Activated CD8-positive, alpha-beta memory T cell treated with anti-CD3 and anti-CD28 coated beads, Interleukin-2, amount 50 U/mL, for 48 hours (primary cell): ENCODE measurements at places on chromosomes 12 and 14.

DNA sequence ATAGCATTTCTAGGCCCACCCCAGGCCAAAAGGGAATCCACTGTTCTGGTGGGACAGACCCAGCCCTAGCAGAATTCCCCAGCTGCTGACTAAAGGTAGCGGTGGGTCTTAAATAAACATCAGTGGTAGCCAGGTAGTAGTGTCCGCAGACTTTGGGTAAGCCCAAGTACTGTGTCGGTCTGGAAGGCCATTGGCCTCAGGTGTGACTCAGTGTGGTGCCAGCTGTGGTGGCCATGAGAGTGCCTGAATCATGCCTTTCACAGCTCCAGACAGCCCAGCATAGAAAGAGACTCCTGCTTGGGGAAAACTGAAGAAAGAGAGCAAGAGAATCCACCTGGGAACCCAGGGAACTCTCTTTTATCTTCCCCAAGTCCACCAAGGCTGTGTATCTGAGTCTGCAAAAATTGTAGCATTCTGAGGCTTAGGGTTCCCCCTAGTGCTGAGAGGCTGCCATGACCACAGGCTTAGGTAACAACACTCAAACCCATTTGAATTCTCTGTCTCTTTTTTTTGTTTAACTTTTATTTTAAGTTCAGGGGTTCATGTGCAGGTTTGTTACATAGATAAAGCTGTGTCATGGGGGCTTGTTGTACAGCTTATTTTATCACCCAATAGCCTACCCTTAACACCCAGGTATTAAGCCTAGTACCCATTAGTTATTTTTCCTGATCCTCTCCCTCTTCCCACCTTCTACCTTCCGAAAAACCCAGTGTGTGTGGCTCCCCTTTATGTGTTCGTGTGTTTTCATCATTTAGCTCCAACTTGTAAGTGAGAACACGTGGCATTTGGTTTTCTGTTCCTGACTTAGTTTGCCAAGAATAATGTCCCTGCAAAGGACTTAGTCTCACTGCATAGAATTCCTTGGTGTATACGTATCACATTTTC lies 16.7 kb upstream of the CD163L1 start:
- peak; percentile 62 for DNase-seq

- peak; percentile 56 for DNase-seq
Measured at GRCh38 chr12:107990325-107990724, 138.8 kb upstream of the WSCD2 start.

GRCh38 chr12:32273063-32273522 lies 126.3 kb upstream of the FGD4 start:
- no peak for DNase-seq

DNA sequence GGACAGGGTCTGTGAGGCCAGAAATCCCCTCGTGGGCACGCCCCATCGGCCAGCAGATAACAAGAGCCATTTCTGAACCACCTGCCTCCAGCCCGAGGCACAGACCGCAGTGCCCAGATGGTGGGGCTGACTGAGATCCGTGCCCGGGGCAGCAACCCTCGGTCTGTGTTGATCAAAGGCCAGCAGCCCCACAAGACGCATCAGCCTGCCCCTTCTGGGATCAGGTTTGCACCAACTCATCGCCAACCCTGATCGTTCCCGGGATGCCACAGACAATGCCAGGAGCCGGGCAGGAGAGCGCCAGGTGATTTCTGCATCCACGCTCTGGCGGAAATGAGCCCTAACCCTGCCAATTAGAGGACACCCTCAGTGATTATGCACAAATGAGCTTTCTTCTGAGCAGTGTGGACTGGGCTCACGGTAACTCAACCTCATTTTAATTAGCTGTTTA lies 64.5 kb downstream of the TESC start:
- no peak for DNase-seq

DNA sequence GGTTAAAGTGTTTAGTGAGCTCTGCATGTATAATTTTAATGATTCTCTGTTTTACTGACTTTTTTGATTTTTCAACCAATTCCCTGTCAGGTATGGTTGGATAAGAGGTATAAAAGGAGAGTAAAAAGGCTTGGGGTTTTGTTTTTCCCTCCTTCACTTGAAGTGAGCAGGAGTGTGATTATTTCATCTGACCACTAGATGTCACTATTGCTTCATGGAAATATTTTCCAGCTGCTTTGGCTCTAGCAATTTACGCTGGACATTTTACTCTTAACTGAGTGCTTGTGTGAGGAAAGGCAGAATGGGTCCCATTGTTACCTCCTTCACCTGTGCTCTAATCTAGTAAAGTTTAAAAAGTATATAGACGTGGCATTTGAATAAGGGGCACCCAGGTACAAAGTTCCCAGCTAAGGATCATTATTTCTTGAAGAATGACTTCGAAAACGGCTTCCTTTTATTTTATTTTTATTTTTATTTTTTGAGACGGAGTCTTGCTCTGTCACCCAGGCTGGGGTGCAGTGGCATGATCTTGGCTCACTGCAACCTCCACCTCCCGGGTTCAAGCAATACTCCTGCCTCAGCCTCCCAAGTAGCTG lies 66.5 kb downstream of the TBC1D30 start:
- DNase-seq: no peak

- DNase-seq: no peak
Measured at GRCh38 chr12:127400221-127400620, 866.7 kb upstream of the TMEM132C start.

- no peak for DNase-seq
Measured at GRCh38 chr14:92414690-92415445, 91.9 kb downstream of the SLC24A4 start.

GRCh38 chr12:117145597-117146154 lies 44.6 kb downstream of the FBXO21 start:
- no peak for DNase-seq

DNA sequence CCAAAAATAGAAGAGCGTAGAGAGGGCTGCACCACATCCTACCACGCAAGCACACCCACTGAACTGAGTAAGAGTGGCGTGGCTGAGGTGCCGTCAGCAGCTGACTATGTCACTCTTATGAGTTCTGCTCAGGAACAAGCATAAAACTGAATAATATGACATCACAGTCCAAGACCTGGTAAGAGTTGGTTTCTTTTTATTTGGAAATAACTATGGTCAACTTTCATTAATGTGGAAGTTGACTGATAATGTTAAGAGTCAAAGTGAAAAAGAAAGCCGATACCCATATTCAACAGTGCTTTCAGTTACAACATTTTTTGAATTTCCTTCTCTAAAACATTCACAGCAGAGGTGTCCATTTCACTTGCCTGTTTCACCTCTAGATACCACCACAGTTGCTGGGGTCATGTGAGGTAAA lies 44.6 kb downstream of the GNS start:
- no peak for DNase-seq

DNA sequence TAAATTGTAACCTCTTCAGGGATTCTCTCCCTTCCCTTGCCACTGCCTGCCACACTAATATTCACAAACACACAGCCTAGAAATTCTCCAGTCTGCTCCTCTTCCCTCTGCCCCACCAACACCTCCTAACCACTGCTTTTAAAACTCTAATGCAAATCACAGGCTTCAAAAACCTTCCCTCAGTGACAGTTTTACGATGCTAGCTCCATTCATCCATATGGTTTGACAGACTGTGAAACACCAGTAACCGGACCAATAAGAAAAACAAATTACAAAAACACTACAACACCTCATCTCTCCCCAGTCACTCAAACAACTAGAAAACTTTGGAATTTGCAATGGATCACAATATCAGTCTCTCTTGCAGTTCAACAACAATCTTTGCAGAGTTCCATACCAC lies 5.7 kb downstream of the DPF3 start:
- DNase-seq: no peak

GRCh38 chr12:124842073-124842749 lies 21.5 kb downstream of the SCARB1 start:
- DNase-seq: no peak

DNA sequence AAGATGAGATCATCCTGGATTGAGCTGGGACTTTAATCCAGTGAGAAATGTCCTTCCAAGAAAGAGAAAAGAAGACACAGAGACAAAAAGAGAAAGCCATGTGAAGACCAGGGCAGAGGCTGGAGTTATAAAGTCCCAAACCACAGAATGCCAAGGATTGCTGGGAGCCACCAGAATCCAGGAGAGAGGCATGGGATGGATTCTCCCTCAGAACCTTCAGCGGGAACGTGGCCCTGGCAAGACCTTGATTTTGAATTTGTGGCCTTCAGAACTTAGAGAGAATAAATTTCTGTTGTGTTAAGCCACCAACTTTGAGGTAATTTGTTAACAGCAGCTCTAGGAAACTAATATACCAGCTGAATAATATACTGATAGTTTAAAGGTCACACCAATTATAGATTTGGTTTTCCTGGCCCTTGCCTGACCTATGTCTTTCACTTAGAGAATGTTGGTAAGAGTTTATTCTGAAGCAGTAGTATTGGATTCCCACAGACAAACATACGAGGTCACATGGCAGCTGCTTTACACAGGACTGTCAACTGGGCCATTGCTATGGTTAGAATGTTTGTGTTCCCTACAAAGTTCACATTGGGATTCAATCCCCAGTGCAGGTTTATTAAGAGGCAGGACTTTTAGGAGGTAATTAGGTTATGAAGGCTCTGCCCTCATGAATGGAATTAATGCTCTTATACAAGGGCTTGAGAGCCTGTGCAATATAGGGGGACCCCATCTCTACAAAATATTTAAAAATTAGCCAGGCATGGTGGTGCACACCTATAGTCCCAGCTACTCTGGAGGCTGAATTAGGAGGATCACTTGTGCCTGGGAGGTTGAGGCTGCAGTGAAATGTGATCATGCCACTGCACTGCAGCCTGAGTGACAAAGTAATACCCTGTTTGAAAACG lies 156.5 kb upstream of the EEA1 start:
- DNase-seq: no peak

GRCh38 chr14:49997991-49998390 lies 105.1 kb downstream of the ARF6 start:
- DNase-seq: no peak

DNA sequence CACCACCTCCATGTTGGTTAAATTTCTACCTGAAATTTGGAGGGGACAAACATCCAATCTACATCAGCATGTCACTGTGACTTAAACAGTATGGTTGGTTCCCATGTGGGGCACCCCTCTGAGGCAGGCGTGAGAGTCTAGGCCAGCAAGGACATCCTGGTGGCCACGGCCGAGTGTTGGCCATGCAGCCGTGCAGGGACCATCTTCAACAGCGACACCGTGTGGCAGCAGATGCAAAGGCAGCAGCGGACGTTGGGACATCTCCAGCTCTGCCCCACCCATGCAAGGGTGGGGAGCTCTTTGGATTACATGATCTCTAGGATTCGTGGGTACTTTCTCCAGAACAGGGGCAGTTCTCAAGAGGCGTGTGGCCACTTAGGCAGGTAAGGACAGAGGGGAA lies 49.8 kb downstream of the NOC4L start:
- peak; percentile 76 for DNase-seq

GRCh38 chr12:17278946-17279345 lies 673.0 kb upstream of the LMO3 start:
- DNase-seq: no peak

GRCh38 chr14:76782115-76782884 lies 21.0 kb downstream of the VASH1 start:
- DNase-seq: peak; percentile 49

- no peak for DNase-seq
Measured at GRCh38 chr14:40656311-40656710, 950.4 kb upstream of the LRFN5 start.

GRCh38 chr12:113174461-113175384 lies 10.6 kb downstream of the DDX54 start:
- DNase-seq: peak; percentile 95

GRCh38 chr14:30085943-30086342 lies 158.3 kb upstream of the PRKD1 start:
- no peak for DNase-seq

- peak; percentile 79 for DNase-seq
Measured at GRCh38 chr12:31732926-31733548, 4.2 kb upstream of the AMN1 start.

DNA sequence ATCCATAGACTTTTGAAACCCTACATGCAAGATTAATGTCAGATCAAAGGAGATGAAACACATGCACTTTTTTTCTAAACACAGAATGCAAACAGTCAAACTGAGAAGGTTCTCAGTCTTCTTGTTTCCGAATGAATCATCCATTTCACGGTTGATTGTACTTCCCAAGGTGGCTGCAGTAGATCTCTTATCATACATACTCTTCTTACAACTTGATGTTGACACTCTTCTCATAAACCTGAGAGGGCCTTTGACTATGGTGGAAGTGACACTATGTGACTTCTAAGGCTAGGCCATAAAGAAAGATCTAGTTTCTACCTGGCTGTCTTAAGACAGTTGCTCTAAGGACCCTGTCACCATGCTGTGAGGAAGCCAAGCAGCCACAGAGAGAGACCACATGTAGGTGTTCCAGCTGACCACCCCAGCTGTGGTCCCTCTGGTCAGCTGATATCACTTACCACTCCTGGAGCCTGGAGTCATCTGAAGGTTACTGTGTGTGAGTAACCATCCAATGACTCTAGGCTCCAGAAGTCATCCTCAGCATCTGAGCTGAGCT lies 67.2 kb upstream of the HMGA2 start:
- peak; percentile 54 for DNase-seq
